Neural progenitor cell (in vitro differentiated cells): ENCODE measurements at places on chromosomes 7 and 10. TPM values are rescaled to one million over a fixed set of nuclear protein-coding genes. Genes with fewer than 3 reads are reported as not detected.

- DNase-seq = peak; percentile 78
Observed at GRCh38 chr7:85041605-85042216, 145.1 kb downstream of the SEMA3D start.

Gene VSTM4
- total RNA-seq = 0.92 and 1.2 TPM in 2 replicates

DNA sequence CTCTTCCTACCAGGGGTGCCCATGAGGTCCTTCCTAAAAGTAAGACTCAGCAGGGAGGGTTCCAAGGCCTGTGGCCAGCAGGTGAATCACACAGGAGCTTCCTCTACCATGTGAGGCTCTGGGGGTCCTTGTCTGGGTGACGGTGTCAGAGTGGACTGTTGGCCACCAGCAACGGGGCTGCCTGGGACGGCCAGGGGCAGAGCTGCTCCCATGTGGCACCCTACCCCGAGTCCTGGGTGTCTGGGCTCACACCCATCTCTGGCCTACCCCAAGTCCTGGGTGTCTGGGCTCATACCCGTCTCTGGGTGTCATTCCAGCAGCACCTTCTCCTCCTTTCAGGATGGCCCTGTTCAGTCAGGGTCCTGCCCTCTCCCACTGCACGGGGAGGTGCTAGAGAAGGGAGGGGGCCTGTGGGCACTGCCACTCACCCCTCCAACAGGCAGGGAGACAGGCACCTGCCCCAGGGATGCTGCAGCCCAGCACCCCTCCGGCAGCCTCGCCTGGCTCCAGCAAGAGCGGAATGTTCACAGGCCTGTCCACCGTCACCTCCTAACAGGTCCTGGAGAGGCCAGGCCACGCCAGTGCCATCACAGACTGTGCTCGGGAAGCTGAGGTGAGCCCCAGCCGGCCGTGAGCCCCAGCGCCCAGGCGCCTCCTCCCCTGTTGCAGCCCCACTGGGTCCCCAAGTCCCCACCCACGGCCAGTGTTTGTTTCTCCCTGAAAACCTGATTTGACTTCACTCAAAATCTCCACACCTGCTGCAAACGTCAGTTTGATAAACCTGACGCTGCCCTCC is 143.7 kb downstream of the PTPRN2 start:
- DNase-seq = no peak

GRCh38 chr10:92125144-92125543 is 165.7 kb downstream of the CPEB3 start:
- no peak for DNase-seq

GRCh38 chr10:17028798-17029197 is 100.8 kb downstream of the CUBN start:
- no peak for DNase-seq

Gene LDB3
- total RNA-seq = 0.03 TPM in 1 of 2 replicates, not detected in the other

DNA sequence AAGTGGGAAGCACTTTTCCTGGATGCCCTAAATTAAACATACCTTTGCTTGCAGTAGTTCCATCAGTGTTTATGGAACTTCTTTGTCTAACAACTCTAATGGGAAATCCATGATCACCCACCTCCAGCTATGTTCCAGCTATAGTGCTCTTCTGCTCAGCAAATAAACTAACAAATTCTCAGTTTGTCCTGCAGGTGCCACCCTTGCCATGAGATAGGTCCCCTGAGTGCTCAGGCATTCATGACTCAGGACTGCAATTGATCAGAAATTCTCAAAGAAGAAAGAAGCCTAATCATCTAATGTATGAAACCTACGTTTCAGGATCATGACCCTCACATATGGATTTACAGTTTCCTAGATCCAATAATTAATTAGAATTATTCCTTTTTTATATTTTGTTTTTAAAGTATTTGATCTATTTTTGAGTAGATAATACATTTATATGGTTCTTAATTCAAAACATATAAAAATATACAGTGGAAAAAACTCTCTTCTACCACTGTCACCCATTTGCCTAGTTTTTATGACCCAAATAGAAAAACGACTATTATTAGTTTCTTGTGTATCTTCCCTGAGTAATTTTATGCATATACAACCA is 48.7 kb upstream of the DYNC1I1 start:
- DNase-seq = peak; percentile 77

- no peak for DNase-seq
Observed at GRCh38 chr10:80253266-80253962, 36.0 kb downstream of the MAT1A start.

Gene CD36
- total RNA-seq = 0.34 and 1.6 TPM in 2 replicates

DNA sequence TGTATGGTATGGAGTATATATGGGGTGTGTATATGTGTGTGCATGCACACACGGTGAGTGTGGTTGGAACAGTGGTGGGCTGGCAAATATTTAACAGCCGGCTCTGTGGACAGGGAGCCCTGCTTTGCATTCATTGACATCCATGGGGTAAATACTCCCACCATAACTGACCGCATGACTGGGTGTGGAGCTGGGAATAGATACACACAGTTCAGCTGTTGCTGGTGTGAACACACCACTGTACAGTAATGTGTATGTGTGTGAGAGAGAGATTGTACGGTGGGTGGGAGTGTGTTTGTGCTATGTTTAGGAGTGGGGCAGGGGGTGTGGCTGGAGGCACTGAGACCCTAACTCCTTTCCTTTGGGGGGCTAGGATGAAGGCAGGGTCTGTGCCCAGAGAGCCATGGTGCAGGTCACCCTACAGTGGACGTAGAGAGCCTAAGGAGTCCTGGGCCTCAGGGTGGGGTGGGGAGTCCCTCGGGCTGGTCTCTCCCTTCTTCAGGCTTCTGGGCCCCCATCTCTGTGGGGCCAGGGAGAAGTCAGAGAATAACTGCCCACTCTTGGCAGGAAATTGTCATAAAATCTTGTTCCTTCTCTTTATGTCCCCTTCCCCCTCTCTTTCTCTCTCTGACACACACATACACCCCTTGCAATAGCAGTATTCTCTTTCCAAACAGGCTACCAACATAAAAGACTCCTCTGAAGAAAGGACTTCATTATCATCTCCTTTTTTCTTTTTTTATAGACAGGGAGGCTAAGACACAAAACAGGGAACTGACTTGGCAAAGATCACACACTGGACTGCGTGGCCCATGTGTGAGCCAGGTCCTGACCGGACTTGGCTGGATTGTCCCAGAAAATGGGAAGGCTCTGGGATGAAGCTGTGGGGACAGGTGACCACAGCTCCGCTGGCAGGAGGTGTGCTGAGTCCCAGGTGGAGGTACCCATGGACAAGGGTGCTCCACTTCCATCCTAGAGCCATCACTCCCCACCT is 3.2 kb downstream of the SFRP5 start:
- DNase-seq = no peak

Gene ZNF862
- total RNA-seq = 5.9 and 12.6 TPM in 2 replicates

DNA sequence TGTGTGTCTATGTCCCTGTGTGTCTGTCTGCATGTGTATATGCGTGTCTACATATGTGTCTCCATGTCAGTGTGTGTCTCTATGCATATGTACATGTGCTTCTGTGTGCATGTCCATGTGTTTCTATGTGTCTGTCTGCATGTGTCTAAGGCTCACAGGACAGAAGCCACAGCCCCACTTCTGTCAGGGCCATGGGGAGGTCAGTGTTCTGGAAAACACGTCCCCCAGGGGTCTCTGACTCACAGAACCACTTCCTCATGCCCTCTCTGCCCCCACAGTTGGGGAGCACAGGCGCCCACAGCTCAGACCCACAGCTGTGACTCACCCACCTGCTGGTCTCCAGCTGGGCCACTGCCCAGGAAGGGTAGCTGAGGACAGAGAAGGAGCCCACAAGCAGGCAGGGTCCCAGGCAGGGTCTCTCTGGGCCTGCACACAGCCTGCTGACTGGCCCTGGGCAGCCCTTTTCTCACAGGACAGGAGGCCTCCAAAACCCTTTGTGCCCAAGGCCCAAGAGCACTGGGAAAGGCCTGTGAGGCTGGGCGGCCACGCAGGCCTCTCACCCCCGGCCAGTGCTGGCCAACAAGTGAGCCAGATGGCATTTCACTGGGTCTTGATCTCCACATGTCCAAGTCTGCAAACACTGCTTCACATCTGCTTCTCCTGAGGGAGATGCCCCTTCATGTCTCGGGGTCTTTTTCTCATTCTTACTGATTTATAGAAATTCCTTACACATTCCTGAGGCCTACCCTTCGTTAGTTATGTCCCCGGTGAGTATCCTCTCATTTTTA is 102.9 kb upstream of the FAM20C start:
- no peak for DNase-seq

Gene CH25H
- not detected in 2 replicates for total RNA-seq

DNA sequence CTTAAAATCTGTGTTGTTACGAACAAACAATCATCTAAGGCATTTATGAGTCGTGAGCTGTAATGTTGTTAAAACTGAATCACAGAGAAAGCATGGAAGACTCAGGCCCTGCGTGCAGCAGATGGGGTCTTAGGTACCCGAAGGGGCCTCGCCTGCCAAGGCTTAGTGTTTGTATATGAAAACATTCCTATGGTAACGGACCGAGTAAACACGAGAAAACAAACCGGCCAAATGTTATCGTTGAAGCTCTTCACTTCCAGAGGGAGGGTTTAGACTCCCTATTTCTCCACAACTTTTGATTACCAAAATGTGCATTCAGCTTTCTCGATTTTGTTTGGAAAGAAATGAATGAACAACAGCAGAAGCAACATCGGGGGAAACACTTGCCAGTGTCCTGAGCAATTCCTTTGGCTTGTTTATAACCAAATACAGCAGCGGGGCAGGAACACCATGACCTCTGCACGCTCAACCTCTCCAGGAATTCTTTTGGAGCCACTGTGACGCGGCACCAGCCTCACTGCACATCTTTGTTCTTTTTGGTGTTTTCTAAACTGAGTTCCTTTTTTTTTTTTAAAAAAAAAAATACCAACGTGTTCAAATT is 121.6 kb upstream of the KLF6 start:
- DNase-seq = no peak

Gene POP7
- 19.4 and 55.1 TPM in 2 replicates for total RNA-seq

GRCh38 chr7:1898628-1899185 is 228.6 kb downstream of the ELFN1 start:
- DNase-seq = no peak

DNA sequence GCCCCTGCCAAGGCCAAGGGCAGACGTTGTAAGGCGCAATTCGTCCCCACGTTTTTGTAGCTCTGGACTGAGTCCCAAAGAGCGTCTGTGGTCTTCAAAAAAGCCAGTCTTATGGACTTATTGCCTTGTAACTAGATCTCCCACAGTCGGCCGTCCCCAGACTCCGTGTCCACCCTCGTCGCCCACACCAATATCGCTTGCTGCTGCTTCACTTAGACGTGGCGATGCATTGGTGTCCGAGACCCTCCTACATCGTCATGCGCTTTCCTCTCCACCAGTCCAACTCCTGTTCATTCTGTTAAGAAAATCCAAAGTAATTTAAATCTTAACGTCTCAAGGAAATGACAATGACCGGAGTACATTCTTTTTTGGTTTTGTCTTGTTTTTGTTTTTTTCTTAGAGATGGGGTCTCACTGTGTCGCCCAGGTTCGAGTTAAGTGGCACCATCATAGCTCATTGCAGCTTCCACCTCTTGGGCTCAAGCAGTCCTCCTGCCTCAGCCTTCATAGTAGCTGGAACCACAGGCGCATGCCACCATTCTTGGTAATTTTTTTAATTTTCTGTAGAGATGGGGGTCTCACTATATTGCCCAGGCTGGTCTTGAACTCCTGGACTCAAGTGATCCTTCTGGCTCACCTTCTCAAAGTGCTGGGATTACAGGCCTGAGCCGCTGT is 851 bp downstream of the KIFBP start:
- no peak for DNase-seq

GRCh38 chr7:55073976-55074528 is 55.2 kb downstream of the EGFR start:
- no peak for DNase-seq

- no peak for DNase-seq
Observed at GRCh38 chr10:29240986-29241660, 47.7 kb upstream of the LYZL1 start.

DNA sequence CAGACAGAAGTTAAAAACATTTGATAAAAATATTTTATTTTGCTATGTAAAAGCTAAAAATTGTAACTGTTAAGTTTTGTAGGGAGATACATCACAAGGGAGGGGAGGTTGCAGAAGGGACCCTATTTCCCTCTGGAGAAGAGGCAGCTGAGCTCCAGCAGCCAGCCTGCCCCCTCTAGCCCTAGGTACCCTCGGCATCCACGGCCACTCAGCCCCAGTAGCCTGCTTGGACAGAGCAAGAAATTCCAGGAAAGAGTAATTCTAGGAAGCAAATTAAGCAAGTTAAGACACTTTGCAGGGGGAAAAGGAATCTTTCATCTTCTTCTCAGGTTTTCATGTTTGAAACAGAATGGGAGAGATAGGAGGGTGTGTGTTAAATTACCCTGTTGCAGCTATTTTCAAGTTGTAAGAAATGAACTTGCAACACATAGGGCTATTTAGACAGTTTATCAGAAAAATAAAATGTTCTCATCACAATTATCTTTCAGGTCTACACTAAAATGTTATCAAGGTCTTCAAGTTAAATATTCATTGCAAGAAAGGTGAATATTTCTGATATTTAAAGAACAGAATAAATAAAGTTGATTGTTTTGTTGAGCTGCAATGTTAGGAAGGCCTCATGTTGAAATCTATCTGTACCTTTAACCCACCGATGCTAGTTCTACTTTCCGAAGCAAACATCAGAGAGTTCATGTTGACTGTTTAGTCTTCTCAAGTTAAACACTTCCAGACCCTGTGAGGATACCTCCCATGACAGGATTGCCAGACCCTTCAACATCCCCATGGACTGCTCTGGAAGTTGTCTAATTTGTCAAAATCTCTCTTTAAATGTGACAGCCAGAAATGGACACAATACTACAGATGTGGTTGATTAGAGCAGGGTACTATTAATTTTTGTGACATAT is 5.5 kb downstream of the SGCE start:
- DNase-seq = peak; percentile 38

GRCh38 chr7:111388016-111388415 is 174.3 kb downstream of the IMMP2L start:
- no peak for DNase-seq

- DNase-seq = no peak
Observed at GRCh38 chr7:146115548-146115850, 1.1 kb upstream of the CNTNAP2 start.

DNA sequence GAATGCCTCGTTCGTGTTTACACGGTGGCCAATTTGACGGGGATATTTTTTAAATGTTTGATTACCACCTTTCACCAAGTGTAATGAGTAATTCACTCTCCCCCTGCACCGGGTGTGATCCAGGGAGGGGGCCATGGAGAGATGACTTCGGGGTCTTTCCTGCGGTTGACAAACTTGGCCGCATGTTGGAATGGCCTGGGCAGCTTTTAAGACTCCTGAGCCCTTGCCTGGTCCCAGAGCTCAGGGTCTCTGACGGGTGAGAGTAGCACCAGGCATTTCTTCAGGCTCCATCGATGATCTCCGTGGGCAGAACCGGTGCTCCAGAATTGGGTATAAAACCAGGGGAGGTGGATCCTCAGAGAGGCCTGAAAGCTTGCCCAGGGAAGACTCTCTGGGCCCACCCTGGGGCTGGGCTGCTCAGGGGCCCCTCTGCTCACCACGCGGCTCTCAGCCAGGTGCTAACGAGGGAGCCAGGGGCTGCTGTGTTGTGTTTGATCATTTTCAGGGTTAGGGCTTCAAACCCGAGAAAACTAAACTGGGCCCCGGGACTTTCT is 882 bp downstream of the ZNF282 start:
- DNase-seq = peak; percentile 28

- DNase-seq = no peak
Observed at GRCh38 chr7:41640487-41640886, 62.4 kb downstream of the INHBA start.

GRCh38 chr10:75011221-75011620 is 100.2 kb upstream of the SAMD8 start:
- no peak for DNase-seq

GRCh38 chr10:46229144-46229563 is 57.6 kb upstream of the ANTXRL start:
- peak; percentile 78 for DNase-seq
